ENCODE measurements at places on chromosomes 2 and 18.

DNA sequence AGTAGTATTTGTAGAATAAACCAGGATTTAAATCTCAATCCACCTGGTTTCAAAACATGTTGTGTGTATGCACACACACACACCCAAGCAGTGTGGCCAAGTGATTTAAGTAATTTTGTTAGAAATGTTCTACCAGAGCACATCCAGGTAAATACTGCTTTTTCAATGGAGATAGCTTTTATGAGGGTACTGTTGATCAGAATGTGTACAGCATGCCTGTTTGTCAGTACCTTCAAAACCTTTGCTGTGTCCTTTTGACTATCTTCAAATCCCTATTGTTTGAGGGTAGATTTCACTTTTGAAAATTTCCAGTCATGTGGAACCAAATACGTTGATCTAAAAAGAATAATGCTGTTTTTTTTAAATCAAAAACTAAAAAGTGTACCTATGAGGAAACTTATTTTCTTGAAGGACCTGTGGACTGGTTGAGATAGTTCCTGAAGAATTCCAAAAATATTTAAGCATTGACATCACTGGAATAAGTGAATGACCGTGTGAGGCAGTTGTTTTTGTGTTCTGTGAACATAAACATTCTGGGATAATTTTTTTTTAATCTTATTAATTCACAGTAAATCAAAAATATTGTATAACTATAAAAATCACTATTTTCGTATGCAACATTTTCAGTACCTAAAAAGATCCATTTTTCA is 70.9 kb downstream of the PTRHD1 start:
- DNase-seq, result no peak

GRCh38 chr2:11305958-11306357 is 38.5 kb downstream of the ROCK2 start:
- no peak for DNase-seq

GRCh38 chr2:241635756-241636155 is 1.2 kb downstream of the THAP4 start:
- DNase-seq, result no peak

- no peak for DNase-seq
Observed at GRCh38 chr18:73749304-73749703, 398.3 kb downstream of the FBXO15 start.

- DNase-seq, result no peak
Observed at GRCh38 chr2:159053161-159054031, 85.0 kb downstream of the TANC1 start.

GRCh38 chr2:1758171-1758570 is 13.9 kb upstream of the PXDN start:
- DNase-seq, result peak; percentile 15

- no peak for DNase-seq
Observed at GRCh38 chr2:119751706-119752105, 8.0 kb upstream of the PTPN4 start.

DNA sequence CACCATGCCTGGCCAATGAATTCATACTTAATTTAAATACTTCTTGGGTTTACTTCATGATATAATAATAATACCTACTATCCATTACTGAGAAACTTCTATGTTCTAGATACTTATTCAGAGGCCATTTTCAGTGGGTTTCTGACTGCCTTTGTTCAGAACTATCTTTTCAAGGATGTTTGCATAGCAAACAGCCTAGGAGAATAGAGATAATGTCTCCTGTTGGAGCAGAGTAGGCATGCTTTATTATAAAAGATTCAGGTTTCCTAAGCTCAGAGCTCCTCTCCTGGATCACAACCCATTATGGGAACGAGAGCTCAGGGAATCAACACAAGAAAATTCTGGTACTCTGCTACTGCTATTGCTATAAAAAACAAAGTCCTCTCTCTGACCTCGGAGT is 11.1 kb downstream of the FASTKD1 start:
- DNase-seq, result no peak

- no peak for DNase-seq
Observed at GRCh38 chr2:37306024-37306423, 18.6 kb downstream of the PRKD3 start.

- DNase-seq, result no peak
Observed at GRCh38 chr18:36735130-36735529, 93.7 kb downstream of the TPGS2 start.

GRCh38 chr2:137221797-137222492 is 456.6 kb downstream of the THSD7B start:
- DNase-seq, result no peak

- DNase-seq, result no peak
Observed at GRCh38 chr18:50468807-50469206, 91.1 kb upstream of the MAPK4 start.

- DNase-seq, result no peak
Observed at GRCh38 chr2:160371251-160372009, 122.2 kb downstream of the RBMS1 start.

DNA sequence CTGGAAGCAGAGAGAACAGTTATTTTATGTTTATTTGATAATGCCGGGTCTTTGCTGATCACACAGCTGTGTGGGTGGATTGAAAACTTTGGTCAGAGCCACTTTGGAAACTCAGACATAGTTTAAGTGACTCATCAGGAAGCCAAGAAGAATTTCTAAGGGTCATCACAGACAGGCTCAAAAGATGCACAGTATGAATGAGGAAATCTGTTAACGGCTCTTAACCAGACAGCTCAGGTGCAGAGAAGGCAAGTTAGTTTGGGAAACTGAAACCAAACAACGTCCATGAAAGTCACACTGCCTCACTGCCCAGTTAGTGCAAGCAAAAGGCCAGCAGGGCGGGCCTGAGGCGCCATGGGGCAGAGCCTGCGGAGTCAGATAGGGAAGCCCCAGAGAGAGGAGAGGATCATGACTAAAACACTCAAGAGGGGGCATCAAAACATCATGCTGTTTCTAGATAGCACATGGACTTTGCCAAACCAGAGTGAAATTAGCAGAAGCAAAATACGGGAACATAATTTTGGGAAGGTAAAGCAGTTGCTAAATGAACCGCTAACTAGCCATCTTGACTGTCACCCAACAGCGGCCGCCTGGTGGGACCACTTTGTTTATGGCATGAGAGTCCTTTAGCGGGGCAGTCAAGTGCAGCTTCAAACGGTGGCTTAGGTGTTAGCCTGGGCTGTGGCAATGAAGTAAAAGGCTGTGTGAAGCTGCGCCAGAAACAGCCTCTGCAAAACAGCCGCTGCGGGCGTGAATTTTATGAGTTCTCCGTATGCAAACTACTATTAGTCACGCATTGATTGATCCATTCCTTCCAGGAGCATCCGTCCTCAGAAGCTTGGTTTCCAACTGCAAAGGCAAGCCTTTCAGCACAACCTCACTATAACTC is 101.2 kb downstream of the KCTD18 start:
- DNase-seq, result no peak

GRCh38 chr2:20135631-20136050 is 84.2 kb upstream of the LAPTM4A start:
- peak; percentile 87 for DNase-seq

GRCh38 chr2:10331702-10332401 is 29.1 kb downstream of the HPCAL1 start:
- no peak for DNase-seq

- no peak for DNase-seq
Observed at GRCh38 chr2:196935432-196935831, 8.9 kb upstream of the PGAP1 start.

DNA sequence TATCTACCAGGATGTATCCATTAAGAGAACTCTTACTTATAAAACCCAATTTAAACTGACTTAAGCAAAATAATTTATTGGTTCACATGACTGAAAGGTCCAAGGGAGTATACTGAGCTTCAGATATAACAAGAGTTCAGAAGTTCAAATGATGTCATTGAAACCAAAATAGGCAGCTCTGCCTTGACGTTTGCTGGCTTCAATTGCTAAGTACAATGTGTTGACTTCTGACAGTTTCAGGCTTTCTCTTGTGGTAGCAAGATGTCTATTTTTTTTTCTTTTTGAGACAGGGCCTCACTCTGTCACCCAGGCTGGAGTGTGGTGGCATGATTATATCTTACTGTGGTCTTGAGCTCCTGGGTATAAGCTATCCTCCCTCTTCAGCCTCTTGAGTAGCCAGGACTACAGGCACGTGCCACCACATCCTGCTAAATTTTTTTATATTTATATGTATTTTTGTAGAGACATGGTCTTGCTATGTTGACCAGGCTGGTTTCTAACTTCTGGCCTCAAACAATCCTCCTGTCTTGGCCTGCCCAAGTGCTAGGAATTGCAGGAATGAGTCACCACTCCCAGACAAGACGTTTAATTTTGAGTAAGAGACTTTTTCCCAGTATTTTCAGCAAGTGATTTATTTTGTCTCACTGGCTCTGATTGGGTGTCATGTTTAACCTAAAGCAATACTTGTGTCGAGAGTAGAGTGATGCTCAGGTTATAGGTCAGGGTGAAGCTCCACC is 184.8 kb downstream of the NR4A2 start:
- DNase-seq, result no peak

DNA sequence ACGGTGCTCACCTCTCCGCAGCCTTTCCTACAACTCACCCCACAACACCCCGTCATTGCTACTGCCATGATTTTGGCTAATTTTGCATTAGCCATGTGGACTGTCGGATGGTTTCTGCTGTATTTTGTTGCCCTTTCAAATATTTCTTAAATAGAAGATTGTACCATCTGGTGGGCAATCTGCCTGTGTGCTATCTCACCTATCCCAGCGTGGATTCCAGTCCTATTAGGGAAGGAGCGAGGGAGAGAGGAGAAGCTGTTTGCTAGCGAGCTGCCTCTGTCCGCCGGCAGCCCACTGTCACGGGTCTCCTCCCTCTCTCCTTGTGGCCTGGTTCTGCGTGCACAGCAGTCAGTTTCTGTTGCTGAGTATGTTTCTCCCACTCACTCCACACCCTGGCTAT is 336.2 kb downstream of the TXNL1 start:
- DNase-seq, result no peak

DNA sequence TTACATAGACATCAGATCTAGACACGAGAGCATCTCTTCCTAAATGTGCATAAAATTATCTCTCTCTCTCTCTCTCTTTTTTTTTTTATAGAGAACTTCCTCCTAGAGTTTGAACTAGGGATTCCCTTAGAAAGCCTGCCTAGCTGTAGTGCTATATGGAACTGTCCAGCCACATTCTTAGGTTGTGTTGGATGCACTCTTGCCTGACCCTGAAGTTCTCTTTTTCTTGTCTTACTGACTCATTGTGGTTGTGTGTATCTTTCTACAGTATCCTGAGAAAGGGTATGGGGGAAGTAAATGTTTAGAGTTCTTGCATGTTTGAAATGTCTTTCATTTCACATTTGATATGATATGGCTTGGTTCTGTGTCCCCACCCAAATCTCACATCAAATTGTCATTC is 368.2 kb downstream of the CDH2 start:
- DNase-seq, result no peak

DNA sequence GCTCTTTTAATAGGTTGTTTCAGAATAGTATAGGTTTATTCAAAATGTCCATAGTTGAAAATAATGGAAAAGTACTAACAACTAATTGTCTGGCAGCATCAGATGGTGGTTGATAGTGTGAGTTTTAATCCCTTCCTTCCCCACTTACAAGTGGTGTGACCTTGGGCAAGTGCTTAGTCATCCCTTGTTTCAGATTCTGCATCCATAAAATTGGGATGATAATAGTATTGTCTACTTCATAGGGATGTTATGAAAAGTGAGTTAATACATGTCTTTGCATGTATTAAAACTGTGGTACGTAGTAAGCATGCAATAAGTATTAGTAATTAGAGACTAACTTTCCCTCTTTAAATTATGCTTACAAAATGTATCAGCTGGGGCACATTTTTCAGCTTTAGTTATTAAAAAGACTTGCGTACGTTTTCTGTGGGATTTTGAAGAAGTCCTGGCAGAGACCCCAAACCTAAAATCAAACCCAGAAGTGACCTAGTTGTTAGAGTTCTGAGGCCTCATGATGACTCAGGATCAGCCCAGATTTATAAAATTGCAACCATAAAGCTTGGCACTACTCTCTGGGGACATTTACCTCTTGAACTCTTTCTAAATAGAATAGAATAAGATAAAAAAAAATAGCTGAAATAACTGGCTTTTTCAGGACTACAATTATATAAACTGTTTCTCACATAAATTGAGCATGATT is 8.6 kb downstream of the ITGA4 start:
- no peak for DNase-seq

DNA sequence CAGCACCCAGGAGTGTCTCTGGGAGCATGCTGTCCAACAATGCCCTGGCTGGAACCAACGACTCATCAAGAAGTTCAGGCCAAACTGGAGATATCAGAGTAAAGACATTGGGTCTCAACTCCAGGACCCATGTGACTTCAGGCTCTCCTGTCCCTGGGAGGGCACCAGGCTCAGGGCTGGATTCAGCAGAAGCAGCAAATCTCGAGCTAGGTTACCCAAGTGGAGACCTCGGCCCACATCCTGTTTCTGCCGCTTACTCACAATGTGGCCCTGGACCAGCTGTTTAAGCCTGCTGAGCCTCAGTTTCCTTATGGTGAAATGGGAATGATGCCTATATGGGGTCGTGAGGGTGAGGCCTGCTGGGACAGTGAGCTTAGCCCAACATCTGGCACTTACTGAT is 9.3 kb upstream of the OTOF start:
- DNase-seq, result no peak

DNA sequence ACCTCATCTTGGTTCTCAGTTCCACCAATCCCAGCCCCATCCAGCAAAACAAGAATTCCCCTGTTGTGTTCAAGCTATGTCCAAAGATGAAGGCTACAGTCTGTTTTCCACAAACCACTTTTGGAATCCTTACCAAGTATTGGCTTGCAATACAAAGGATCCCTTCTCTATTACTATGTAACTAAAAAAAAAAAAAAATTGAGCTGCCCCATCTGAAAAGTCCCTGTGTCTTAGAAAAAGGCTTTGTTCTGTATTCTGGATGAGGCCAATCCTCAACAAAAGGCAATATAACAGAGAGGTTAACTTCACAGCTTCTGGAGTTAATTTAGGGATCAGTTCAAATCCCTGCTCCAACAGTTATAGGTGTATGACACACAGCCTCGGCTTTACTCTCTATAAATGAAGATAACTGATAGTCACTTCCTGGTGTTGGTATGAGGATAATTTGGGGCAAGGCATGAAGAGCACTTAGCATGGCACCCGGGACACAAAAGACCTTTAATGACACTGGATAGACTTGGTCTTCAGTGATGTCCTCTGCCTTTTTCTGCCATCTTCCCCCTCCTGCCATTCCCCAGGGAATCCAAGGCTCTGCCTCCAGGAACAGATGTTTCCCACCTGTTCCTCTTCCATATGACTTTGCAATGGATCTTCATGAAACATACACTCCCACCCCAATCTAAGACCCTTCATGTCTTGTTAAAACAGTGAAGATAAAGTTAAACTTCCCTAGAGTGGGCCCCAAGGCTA is 61.2 kb upstream of the ATL2 start:
- no peak for DNase-seq

DNA sequence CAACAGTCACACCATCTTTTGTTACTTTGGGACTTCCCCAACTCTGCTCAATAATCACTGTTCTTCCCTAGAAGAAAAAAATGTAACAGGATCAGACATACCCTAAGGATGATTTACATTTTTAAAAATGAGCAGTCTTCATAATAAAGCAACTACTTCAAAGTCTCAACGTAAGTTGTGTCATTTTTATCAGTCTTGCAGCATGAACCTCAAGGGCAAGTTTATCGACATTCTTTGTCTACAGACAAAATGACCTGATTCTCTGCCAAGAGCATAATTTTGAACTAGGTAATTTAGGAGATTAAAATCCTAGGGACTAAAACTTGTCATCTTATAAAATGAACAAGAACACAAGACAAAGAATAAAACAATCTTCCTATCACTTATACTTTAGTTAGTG is 2.3 kb downstream of the HSPD1 start:
- DNase-seq, result no peak

GRCh38 chr2:221572821-221573429 is 821 bp upstream of the EPHA4 start:
- DNase-seq, result peak; percentile 77

- no peak for DNase-seq
Observed at GRCh38 chr2:136399667-136400289, 281.8 kb upstream of the CXCR4 start.

- no peak for DNase-seq
Observed at GRCh38 chr2:8606649-8607550, 75.0 kb upstream of the ID2 start.

Data from H7 (cell line).